Left renal cortex interstitium (tissue), 4 donors: ENCODE measurements at places on chromosomes 2 and 18.

DNA sequence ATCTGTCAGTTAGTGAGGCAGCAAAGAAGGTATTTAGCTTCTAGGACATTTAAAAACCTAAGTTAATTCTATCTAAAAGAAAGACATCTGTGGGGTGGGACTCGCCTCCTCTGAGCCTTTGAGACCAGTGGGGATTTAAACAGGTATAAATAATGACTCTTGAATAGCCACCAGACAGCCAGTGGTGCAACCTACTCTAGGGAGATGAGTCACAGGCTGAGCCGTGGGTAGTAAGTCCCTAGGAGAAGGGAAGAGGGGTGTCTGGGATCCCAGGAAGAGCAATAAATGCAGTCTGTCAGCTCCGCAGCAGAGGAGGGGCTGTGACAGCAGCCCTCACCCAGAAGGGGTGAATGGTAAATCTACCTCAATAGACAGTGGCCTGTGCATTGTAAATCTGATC, 43.1 kb upstream of the GALNT3 start:
- DNase-seq = no peak

DNA sequence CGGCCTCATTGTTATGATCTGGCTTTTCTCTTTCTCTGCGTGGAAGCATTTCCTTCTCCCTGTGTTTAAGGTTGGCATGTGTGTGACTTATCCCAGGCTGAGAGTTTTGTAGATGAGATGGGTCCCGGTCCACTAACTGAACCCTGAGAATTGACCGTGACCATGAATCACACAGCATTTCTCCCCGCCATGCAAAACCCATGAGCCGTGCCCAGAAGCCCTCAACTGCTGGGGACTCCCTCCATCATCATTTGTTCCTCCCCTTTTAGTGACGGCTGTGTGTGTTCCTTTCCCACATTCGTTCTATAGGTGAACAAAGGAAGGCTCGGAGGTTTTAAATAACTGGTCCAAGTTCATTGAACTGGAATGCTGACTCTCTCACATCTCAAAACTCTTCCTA, 30.1 kb upstream of the TXNDC2 start:
- no peak for DNase-seq

DNA sequence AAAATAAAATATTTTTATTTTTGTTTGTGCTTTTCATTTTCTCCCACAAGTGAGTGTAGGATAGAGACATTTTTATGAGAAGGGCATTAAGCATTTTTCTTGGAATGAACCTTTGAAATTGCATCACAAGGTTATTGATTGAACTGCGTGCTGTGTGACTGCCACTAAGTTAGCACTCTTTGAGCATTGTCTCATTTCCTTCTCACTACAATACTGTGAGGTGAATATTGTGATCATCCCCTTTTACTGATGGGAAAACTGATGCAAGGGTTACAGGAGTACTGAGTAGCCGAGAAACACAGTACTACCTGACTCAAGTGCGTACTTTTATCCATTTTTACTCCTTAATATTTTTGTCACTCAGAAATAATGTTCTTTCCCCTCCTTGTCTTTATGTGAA, 2.0 kb downstream of the NBEAL1 start:
- DNase-seq = no peak

GRCh38 chr2:154452906-154453493, 245.5 kb upstream of the KCNJ3 start:
- DNase-seq = no peak
